ENCODE measurements at places on chromosomes 11 and 22.
A peak's percentile ranks its signal among the peaks of the same experiment; 100 is the strongest.

DNA sequence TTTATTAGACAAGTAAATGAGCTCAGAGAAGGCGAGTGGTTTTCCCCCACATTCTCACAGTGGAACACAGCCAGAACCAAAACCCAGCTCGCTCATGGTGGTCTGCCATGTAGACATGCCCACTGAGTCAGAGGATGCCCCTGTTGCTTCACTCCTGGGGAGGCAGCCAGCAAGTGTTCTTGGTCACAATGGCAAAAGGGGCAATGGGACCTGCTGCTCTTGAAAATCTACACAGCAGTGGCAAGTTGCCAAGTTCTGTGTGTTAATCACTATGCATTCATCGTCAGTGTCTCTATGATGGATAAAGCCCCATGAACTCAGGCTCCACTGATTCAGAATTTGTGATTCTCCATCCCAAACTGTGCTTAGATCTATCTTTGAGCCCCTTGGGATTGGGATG lies 64.7 kb upstream of the TBCEL start:
- DNase-seq: no peak

- DNase-seq: no peak
Observed at GRCh38 chr11:21169639-21170038, 500.3 kb downstream of the NELL1 start.

DNA sequence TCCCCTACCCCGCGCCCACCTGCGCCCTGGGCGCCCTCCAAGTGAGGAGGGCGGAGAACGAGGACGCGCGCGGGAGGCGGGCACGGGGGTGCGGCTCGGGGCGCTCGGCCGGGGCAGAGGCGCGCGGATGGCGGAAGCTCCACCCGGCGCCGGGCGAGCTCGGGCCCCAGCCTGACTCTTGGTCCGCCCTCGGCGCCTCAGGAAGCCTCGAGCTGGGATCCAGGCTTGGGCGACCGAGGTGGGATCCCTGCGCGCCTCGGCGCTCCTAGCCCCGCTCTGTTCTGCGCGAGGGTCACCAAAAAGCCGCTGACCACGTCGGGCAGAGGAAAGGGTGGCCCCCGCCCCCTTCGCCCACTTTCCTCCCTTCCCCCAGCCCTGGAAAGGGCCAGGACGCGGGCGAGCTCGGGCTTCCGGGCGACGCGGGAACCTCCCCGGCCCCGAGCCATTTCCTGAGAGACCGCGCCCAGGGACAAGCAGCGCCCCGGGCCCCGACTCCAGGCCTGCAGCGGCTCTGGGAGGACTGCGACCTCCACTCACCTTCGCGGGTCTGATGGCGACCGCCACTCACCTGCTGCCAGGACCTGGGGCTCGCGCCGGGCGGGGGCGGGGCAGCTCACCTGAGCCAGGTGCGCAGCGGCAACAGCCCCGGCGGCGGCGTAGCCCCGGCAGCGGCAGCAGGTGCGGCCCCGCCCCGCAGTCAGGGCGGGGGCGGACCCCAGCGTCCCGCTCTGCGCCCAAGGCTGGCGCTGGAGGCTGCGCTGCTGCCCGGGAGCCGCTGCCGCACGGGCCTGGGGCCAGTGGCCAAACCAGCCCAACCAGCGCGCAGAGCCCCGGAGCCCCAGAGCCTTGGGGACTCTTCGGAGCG lies 2.2 kb upstream of the SIGIRR start:
- DNase-seq: no peak

DNA sequence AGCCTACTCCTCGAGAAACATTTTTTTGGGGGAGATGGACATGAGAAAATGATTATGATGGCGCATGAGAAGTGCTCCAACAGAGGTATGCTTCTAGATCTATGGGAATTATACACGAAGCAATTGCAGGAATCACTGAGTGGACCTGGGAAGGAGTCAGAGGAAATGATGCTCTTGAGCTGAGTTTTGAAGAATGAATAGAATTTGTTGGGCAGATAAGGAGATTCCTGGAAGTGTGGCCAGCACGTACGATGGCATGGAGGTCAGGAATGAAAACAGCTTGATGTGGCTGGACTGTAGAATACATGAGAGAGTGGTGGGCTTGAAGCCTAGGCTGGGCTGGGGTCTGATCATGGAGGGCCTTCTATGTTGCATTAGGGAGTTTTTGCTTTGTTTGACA lies 31.7 kb downstream of the ADAMTS15 start:
- peak; percentile 17 for DNase-seq

DNA sequence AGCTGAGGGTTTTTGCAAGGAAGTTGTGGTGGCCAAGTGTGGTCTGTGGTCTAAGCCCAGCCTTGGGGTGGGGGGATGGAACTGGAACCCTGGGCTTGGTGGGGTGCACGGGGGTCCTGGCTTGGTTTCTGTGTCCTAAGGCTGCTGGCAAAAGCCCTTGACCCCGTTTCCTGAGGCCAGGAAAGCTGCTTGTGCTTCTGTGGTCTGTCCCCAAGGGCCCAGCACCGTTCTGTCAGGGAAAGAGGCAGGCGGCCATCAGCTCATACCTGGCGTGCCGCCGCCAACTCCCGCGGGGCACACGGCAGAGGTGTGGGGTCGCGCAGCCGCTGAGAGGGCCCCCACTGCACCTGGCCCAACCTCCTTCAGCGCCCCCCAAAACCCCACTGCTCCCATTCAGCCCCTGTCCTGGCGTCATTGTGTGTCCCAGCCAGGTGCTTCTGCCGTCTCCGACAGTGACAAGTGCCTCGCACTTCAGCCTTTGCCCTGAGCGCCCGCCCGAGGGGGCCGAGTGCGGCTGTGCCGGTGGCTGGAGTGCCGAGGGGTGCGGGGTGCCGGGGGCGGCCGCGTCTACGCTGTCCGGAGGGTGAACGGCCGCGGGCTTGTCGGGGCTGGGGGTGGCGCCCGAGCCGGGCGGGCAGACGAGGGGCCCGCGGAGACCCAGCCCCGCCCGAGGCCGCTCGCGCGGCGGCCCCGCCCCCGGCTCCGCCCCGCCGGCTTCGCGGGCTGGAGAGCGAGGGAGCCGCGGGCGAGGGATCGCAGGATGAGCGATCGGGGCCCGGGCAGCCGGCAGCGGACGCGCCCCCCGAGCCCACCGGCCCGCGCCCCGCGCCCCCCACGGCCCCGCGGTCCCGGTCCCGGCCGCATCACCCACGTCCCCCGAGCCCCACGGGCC lies at the start of gene CNIH2:
Gene CNIH2 (plus strand): TSS at position 705 of the 892 bp plus-strand sequence. CDS start 282 bp downstream, outside the sequence.
- no peak for DNase-seq

DNA sequence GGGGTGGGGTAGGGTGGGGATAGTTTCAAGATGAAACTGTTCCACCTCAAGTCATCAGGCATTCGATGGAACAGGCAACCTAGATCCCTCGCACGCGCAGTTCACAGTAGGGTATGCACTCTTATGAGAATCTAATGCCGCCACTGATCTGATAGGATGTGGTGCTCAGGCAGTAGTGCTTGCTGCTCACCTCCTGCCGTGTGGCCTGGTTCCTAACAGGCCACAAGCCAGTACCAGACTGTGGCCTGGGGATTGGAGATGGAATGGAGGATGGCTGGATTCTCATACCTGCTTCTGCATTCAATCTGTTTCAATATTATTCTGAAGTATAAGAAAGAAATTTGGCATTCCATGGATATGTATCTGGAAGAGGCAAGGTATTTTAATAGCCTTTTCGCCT lies 73.1 kb downstream of the RBFOX2 start:
- no peak for DNase-seq

GRCh38 chr11:96324912-96325311 lies 18.1 kb downstream of the MAML2 start:
- peak; percentile 68 for DNase-seq

DNA sequence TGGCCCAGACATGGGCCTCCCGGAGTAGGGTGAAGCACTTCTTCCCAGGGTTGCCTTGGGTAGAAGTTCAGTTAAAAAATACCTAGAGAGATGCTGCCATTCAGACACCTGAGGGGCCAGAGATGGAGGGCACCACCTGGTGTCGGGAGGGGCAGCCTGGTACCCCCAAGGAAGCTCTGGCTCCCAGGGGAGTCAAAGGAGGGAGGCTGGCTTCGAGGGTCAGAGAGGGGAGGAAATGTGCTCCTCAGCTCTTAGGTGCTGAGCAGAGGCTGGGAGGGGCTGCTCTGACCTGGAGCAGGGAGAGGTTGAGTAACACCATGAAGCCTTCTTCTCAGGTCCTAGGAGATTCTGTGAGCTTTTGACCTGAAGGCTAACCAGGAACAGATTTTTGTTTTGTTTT lies 1.1 kb downstream of the USP35 start:
- no peak for DNase-seq

- no peak for DNase-seq
Observed at GRCh38 chr22:21807544-21808529, 59.6 kb downstream of the MAPK1 start.

DNA sequence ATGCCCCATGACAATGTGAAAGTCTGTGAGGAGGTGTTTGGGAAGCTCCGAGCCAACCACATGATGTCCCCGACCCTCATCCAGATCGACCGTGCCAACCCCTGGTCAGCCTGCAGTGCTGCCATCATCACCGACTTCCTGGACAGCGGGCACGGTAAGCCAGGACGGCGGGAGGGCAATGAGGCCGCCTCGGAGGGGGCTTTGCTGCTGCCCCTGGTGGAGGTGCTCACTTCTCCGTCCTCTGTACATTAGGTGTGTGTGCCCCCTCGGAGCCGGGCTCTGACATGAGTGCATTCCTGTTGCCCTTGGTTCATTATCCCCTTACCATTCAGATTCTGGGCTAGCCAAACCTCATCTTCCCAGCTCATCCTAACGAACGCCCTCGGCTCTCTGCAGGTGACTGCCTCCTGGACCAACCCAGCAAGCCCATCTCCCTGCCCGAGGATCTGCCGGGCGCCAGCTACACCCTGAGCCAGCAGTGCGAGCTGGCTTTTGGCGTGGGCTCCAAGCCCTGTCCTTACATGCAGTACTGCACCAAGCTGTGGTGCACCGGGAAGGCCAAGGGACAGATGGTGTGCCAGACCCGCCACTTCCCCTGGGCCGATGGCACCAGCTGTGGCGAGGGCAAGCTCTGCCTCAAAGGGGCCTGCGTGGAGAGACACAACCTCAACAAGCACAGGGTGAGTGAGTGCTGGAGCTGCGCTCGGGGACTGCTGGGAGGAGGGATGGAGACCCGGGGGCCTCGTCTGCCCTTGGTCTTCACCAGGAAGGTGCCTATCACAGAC lies 13.8 kb downstream of the ADAMTS15 start:
- no peak for DNase-seq

DNA sequence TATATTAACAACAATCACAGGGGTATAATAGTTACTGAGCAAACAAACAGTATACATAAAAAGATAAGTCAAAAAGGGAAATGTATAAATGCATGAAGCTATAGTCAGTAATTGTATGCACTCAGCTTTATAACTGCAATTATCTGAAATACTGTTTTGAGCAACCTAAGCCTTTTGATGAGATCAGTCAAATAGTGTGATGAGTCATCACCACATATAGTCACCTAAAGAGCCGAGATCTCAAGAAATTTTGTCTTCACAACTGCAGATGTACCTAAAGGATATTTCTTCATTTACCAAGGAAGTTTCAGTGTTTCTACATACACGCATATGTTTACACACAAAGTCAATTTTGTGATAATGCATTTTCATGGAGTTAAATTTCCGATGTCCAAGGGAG lies 5.4 kb upstream of the OR51A2 start:
- DNase-seq: no peak

- no peak for DNase-seq
Observed at GRCh38 chr11:24781288-24781687, 284.4 kb downstream of the LUZP2 start.

DNA sequence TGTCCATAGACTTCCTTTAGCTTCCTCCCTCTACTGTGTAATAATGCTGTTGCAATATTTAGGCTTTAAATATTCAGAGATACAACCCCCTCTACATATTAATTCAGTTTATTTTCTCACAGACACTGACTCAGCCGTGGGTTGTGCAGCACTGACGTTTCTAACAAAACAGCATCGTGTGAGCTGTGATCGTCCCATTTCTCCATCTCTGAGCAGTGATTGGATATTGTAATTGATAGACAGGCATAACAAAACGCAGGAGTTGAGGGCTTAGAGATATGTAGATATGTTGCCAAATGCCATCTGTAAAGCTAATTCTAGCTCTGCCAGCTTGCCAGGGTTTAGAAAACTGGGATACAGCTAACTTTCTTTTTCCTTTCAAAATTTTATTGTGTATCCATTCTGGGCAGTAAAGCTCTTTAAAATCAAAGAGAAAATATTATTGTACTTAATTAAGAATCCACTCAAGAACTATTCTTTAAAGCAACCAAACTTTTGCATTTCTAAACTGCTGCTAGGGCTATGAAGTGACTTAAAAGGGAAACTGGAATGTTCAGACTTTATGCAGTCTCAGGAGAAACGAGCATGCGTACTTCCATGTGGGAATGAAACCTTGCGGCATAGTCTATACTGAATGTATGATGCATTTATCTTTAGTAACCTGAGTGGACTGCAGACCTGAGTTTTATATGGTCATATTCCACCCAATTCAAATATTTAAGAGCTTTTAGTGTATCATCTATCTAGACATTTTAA lies 22.7 kb downstream of the BTBD10 start:
- DNase-seq: peak; percentile 58

- no peak for DNase-seq
Observed at GRCh38 chr11:2777871-2778629, 78.3 kb upstream of the KCNQ1OT1 start.

GRCh38 chr11:1652026-1652425 lies 22.5 kb downstream of the KRTAP5-5 start:
- DNase-seq: no peak

Measured in RCC 7860 (cell line).